Inflammatory macrophage (primary cell): ENCODE measurements at places on chromosomes 3 and 15.

DNA sequence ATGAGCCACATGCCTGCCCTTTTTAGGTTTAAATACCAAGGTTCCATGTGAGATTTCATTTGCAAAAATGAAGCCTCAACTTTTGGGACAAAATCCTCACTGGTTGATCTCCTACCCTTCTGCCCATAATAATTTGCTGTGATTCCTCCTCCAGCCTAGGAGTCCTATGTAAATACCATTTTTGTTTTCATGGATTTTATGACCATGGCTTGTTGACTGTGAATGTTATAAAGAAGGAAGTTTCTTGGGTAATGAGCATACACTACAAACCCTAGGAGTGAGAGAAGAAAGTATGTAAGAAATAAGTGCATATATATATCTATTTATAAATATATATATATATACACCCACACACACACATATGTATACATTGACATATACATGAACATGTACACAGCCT is 13.1 kb downstream of the RLBP1 start:
- no peak for DNase-seq

- DNase-seq: no peak
Observed at GRCh38 chr3:150299201-150299600, 108.9 kb upstream of the TSC22D2 start.

- DNase-seq: no peak
Observed at GRCh38 chr15:30882849-30883433, 20.8 kb upstream of the FAN1 start.

DNA sequence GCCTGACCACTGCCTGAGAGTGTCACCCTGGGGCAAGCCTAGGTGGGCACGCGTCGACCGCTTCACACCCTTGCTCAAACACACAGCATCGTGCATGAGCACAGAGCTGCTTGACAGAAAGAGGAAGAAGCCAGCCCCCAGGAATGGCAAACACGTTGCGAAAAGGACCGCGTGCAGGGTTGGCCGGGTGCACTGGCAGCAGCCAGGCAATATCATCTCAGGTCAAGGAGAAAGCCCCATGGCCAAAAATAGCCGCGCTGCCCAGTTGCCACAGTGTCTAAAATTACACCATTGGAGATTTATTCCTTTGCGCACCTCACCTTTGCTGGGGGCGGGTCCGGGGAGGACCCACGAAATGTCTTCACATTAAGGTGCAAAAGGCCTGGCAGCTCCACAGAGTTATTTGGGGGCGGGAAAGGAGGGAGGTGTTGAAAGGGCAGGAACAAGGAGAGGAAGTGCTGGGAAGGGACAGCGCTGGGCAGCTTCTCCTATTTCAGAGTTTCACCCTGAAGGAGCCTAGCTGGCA is 44.7 kb upstream of the NR2F2 start:
- DNase-seq: no peak

DNA sequence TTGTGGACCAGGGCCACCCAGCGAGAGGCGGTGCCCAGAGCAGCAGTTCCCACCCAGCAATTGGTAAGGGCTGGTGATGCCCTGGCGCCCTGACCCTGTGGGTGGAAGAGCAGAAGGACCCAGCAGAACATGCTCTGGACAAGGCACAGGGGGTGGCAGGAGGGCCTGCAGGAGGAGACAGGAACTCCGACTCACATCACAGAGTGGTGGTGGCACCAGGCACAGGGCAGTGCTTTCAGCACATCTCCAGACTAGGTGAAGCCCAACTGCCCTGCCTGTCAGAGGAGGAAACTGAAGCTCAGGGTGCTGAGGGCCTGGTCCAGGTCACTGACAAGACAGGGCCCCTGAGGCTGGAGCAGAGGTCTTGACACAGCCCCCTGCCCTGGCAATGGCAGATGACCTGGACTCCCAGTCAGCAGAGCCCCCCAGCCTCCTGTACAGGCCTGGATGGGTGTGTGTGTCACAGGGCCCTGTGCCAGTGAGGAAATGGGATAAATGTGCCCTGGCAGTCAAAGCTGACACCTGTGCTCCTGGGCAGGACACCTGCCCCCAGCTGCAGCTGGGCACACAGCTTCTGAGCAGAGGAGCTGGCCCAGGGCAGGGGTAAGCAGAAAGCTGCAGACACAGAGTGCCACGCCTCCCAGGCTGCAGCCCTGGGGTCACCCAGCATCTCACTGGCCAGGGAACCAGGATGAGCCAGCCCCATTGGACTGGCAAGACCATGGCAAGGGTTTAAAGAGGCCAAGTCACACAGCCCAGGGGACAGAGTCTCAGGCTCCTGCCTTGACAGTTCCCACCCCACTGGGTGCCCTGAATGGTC is 11.4 kb downstream of the KLF15 start:
- no peak for DNase-seq

GRCh38 chr3:42805141-42805821 is 991 bp upstream of the HIGD1A start:
- DNase-seq: no peak

GRCh38 chr3:12507591-12508281 is 23.5 kb downstream of the TSEN2 start:
- DNase-seq: no peak

- DNase-seq: no peak
Observed at GRCh38 chr3:17320266-17320665, 422.2 kb downstream of the TBC1D5 start.
